HS-27A (cell line): ENCODE measurements at places on chromosomes 12 and 14.
A peak's percentile ranks its signal among the peaks of the same experiment; 100 is the strongest.

DNA sequence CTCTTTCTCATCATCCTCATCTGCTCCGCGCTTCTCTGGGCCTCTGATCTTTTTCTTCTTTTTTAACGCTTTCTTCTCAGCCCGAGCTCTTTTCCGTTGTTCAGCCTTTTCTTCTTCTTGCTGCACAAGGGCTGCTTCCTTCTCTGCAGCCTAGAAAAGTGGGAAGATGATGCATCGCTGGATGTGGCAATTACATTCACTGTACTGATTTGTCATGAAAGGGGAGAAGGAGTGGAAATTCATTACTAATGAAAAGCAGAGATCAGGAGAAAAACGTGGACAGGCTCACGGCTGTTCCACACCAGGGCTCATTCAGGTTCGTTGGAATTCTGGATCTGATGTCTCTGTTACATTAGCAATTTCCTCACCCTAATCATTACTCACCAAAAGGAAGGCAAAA is 15.1 kb downstream of the FICD start:
- no peak for DNase-seq

GRCh38 chr12:116113398-116114130 is 163.9 kb downstream of the MED13L start:
- DNase-seq: no peak

- DNase-seq: no peak
These were observed 430.1 kb downstream of the AEBP2 start for GRCh38 chr12:19869413-19869812.

DNA sequence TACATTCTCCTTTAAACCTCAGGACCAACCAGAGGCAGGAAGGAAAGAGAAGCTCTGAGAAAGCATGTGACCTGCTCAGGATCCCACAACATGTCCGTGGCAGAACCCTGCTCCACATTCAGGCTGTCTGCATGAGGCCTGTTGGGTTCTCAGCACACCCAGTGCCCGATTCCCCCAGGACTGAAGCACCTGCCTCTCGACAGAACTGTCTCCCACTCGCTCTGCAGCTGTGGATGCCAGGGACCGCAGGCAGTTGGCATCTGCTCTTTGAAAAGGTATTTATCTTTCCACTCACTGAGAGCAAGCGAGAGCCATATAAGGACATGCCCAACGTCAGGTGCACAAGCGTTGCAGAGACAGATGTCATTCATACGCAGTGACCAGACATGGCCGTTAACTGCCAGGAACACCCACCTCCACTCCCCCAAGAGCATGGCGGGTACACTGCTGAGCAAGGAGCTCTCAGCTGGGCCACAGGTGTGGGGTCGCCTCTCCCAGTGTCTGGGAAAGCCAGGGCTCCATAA is 18.9 kb downstream of the PITPNM2 start:
- DNase-seq: no peak

DNA sequence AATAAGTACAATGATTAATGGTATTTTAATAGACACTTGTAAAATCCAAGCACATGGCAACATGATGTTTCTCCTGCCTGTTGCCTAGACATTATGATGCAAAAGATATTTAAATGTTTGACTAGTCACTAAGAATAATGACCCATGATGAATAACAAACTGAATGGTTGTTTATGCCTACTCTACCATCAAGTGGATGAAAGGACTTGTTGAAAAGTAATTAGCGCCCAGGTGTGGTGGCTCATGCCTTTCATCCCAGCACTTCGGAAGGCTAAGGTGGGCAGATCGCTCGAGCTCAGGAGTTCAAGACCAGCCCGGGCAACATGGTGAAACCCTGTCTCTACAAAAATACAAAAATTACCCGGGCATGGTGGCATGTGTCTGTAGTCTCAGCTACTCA is 30.7 kb downstream of the KIF21A start:
- DNase-seq: no peak

DNA sequence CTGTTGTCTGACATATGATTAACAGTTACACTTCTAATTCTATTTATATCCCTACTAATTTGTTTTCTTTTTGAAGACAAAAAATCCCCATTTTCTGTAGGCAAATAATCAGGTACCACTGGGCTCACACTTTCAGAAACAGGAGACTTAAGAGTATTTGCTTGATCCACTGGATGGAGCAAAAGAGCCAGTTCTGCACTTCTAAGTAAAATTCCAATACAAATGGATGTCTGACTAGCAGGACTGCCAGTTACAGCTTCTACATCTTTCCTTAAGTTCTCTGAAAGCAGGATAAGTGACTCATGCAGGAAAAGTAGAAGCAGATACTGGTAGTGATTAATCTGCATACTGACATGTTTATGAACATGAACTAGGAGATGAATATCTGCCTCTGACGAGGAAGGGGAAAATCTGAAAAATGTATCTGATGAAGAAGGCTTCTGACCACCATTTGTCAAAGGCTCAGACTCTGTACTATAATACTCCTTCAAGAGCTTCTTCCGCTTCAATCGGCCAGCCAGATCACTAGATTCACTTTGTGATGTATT is 73.8 kb upstream of the ANKS1B start:
- DNase-seq: peak; percentile 14

- no peak for DNase-seq
These were observed 96.6 kb downstream of the ZFP36L1 start for GRCh38 chr14:68696266-68696665.

DNA sequence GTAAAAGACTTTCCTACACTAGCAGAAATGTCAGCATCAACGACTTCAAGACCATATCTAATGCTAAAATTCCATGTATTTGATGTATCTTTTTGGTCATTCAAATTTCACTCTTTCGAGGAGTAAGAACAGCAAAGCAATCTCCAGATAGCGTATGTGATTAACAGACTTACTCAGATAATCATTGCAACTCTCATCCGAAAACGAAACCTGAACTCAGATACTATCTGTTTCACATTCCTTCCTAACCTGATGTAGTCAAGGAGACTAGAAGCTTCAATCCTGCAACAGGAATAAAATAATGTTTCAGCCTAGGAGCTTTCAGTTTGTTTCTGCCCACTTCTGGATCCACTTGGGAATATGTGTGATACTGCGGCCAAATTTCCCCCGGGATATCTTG is 286.3 kb downstream of the NUAK1 start:
- no peak for DNase-seq

GRCh38 chr12:132489078-132489601 is 811 bp upstream of the FBRSL1 start:
- DNase-seq: no peak

DNA sequence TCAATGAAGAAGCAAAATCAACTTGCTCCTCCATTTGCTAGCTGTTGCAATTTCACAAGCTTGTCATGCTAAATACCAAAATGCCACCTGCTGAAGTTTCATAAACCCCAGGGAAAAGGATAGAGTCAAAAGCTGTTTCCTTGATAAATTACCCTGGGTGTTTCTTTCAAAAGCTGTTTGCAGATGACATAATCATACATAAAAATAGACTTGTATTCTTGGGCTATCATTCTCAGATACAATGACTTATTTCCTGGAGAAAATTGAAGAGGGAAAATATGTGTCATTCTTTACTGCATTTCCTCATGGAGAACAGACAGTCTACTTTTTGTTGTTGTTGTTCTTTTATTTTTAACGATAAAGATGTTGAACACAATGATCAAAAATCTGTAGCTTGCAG is 119.2 kb downstream of the GALC start:
- no peak for DNase-seq

- no peak for DNase-seq
These were observed 10.7 kb downstream of the CIPC start for GRCh38 chr14:77108753-77109152.

- DNase-seq: no peak
These were observed 41.0 kb downstream of the GPHB5 start for GRCh38 chr14:63277591-63278183.

GRCh38 chr12:15155271-15155670 is 65.9 kb downstream of the RERG start:
- no peak for DNase-seq

GRCh38 chr14:38867561-38868150 is 235.4 kb downstream of the SEC23A start:
- peak; percentile 59 for DNase-seq

GRCh38 chr14:85451421-85451820 is 78.5 kb upstream of the FLRT2 start:
- DNase-seq: no peak

DNA sequence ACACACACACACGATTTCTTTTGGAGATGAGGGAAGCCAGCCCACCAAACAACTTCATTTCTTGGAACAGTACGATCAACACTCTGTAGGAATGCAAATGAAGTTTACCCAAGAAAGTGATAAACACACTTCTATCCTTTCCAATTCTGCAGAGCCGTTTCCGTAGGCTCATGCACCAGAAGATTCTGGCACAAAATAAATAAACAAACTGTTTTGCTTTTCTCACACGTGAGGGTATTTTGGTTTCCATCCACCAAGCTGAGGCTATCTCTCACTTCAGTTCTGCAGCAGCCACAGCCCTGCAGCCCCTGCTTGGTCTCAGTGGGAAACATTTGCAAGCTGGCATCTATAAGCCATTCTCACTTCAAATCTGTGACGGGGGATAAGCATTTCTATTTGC is 15.3 kb upstream of the TSPAN11 start:
- no peak for DNase-seq

DNA sequence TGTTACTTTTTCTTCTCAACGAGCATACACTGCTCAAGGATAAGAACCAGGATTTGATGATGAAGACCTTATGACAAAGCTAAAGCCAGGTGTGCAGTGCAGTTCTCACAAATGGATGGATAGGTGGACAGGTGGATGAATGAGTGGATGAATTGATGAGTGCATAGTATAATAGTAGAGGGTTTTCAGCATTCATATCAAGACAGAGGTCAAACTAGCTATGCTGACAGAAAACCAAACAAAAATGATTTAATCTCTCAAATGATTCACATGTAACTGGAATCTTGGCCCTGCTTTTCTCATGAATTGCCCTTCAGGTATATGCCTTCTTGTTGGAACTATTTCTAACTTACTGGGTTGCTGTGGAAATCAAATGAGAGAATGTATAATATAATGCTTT is 240.9 kb downstream of the BCAT1 start:
- DNase-seq: no peak

DNA sequence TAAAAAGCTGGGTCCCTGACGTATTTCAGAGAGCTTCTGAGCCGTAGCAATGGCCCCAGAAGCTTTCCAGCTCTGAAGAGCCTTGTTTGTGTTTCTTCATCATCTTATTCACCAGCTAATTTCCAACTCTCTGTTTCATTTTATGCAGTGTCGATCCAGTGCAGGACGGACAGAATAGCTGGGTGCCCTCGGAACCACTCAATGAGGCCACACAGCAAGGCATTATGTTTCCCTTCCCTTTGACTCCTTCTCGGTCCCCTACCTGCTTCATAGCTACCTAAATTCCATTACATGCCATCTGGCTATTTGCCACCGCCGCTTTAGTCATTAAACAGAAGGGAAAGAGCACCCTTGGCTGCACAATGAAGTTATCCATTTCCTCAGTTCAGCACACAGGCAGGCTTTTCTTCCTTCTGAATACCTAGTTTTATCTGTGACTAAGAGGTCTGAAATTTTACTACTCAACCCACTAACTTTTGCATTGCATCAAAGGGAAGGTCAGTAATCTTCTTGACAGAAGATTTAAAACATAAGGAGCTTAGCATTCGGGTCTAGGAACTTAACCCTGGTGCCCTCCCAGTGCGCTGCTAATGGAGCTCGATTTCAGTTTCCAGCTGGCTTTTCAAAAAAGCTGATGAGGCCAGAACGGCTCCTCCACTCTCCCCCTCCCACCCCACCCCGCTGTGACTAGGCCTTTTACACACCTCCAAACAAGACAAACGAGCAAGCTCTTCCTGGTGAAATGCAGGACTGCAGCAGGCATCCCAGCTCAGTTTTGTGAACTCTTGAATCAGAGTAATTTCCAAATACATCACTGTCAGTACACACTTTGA is 176.8 kb downstream of the GXYLT1 start:
- no peak for DNase-seq

- DNase-seq: no peak
These were observed 122.5 kb downstream of the SLC15A5 start for GRCh38 chr12:16154990-16155389.

GRCh38 chr12:29783773-29784666 is at the start of gene TMTC1:
Gene TMTC1, minus strand, starts transcription at chr12:29783942. Its CDS starts 191 bp downstream, at chr12:29783751.
- DNase-seq: peak; percentile 35

- DNase-seq: no peak
These were observed 498.7 kb downstream of the TMEM121 start for GRCh38 chr14:106024983-106025604.

DNA sequence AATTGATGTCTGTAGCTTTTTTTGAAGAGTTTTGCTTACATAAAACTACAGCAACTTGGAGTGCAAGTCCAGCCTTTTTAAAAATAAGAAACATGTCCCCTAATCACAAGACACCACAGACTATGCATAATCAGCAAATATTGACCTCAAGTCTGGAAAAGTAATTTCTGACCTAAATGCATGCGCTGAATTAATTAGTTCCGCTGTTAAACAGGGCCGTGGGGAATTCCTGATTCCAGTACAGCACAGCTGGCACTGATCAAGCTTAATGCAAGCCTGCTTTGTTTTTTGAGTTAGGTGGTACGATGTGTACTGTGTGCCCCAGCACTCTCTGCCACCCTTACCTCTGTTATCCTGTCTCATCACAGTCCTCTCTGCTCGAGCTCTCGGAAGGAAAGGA is 9.2 kb downstream of the MLH3 start:
- no peak for DNase-seq

GRCh38 chr14:74501135-74501614 is 7.6 kb downstream of the ISCA2 start:
- DNase-seq: no peak

GRCh38 chr14:33796356-33796755 is 154.5 kb downstream of the EGLN3 start:
- DNase-seq: no peak

- no peak for DNase-seq
These were observed 83.5 kb downstream of the TTC6 start for GRCh38 chr14:37678916-37679315.

GRCh38 chr12:95158919-95159318 is 58.3 kb downstream of the FGD6 start:
- DNase-seq: no peak

GRCh38 chr12:55838361-55838760 is 4.4 kb downstream of the MMP19 start:
- DNase-seq: no peak

- DNase-seq: peak; percentile 84
These were observed 204.8 kb downstream of the NUAK1 start for GRCh38 chr12:105933671-105934665.

DNA sequence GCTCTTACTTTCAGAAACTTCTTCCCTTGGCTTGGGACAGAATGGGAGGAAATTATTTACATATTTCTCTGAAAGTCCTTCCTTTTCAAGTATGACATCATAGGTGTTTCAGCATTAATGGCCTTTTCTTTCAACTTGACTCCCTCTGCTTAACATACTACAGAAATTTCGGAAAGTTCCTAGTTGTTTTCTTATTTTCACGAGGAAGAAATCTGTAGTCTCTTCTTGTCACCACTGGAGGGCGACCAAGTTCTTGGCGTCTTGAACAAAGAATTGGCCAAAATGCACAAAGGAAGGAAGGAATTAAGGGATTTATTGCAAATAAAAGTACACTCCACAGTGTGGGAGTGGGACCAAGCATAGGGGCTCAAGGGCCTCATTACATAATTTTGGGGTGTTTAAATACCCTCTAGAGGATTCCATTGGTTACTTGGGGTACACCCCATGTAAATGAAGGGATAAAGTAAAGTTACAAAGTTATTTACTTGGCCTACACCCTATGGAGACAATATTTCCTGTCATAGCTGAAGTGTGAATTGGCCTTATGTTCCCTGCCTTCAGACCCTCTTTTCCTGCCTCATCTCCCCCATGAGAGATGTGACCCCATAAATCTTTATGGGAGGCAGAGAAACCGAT is 70.4 kb downstream of the RPL10L start:
- no peak for DNase-seq
